ENCODE measurements at places on chromosomes 12 and 14. TPM values are rescaled to one million over a fixed set of nuclear protein-coding genes. Genes with fewer than 3 reads are reported as not detected.

The IFNG-AS1 gene
- total RNA-seq: not detected

The CCDC38 gene
- total RNA-seq: 0.15 TPM

The TSPAN11 gene
- 2.6 TPM for total RNA-seq

The CLEC4E gene
- total RNA-seq: 2.5 TPM

Measured in left ventricle myocardium superior (tissue), 1 donor.